Stimulated activated CD8-positive, alpha-beta memory T cell treated with anti-CD3 and anti-CD28 coated beads, Interleukin-4, amount 100 ng/mL, for 1 hour (primary cell): ENCODE measurements at places on chromosomes 12 and 14.
A peak's percentile ranks its signal among the peaks of the same experiment; 100 is the strongest.

- no peak for DNase-seq
These were observed 292.0 kb downstream of the FBXL14 start for GRCh38 chr12:1302201-1302870.

- DNase-seq, result peak; percentile 51
These were observed 19.0 kb upstream of the RNASE12 start for GRCh38 chr14:20610002-20610765.

GRCh38 chr12:53623548-53624385 lies 2.4 kb downstream of the ATF7 start:
- DNase-seq, result no peak

DNA sequence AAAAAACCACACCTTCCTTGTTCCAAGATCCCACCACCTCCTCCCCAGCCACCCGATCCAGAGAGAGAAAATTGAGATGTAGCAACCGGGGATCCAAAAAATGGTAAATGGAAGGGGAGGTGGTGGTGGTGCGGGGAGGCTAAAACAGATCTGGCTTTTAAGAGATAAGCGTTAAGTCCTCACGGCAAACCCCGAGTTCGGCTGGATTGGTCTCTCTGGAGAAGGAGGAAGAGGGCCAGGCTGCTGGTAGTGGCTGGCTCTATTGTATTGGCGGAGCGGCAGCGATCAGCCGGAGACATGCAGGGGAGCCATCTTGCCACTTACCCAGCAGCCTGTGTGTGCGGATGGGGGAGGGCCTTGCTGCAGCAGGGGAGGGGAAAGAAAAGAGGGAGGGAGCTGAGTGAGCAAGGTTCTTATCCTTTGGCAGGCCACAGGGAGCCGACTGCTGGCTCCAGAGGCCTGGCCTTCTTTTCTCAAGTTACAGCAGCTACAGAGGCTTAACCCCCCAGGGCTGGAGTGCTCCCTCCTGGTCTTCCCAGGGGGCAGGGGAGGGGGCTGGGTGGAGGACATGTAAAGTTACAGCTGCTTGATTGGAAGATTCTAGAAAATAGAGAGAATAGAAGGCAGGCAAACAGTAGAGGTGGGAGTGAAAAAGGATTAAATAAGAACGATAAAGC lies 14.1 kb upstream of the CDH24 start:
- DNase-seq, result peak; percentile 28
